ENCODE measurements at places on chromosomes 3 and 15. TPM values are rescaled to one million over a fixed set of nuclear protein-coding genes. Genes with fewer than 3 reads are reported as not detected.

The IGDCC3 gene
- total RNA-seq: 49.2 TPM

The FBXW12 gene
- 2.0 TPM for total RNA-seq

The HLTF gene
- total RNA-seq: 84.0 TPM

The CPLX3 gene
- 0.09 TPM for total RNA-seq
